ENCODE measurements at places on chromosomes 2 and 18.

- no peak for DNase-seq
Measured at GRCh38 chr18:32366586-32367538, 103.8 kb downstream of the GAREM1 start.

GRCh38 chr18:42670860-42671259 is 444.6 kb downstream of the RIT2 start:
- DNase-seq = no peak

DNA sequence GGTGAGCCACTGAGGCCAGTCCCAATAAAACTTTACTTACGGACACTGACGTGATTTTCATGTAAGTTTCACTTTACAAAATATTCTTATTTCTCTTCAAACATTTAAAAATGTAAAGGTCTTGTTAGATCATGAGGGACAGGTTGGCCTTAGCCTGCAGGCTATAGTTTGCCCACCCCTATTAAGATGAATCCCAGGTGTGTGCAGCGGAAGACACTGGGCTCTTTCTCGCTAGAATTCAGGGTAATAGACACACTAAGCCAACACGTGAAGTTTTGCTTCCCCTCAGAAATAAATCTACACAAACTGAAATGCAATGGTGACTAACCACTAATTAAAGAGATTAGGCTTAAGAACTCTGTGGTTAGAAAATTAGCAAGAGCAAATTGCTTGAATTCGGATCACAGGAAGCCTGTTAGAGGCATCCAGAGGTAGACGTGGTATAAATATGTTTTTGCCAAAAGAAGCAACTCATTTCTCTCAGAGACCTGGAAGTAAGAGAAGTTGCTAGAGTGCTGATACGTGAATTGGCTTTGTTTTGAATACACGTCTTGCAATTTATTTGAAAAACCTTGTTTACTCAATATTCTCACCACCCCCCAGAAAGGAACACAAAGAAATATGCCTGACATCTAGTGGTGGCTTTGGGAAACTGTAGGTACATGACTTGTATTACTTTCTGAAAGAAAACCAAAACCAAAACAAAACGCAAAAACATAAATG is 151.6 kb downstream of the DTNB start:
- DNase-seq = peak; percentile 38

- DNase-seq = no peak
Measured at GRCh38 chr2:2253172-2254016, 77.7 kb downstream of the MYT1L start.

- no peak for DNase-seq
Measured at GRCh38 chr2:222033541-222033940, 265.3 kb downstream of the PAX3 start.

Data from COLO829 (cell line).